Tibial nerve (tissue), 4 donors: ENCODE measurements at places on chromosomes 2 and 18. TPM values are rescaled to one million over a fixed set of nuclear protein-coding genes. Genes with fewer than 3 reads are reported as not detected.

GNAL gene
- 17.3 TPM for total RNA-seq

DNA sequence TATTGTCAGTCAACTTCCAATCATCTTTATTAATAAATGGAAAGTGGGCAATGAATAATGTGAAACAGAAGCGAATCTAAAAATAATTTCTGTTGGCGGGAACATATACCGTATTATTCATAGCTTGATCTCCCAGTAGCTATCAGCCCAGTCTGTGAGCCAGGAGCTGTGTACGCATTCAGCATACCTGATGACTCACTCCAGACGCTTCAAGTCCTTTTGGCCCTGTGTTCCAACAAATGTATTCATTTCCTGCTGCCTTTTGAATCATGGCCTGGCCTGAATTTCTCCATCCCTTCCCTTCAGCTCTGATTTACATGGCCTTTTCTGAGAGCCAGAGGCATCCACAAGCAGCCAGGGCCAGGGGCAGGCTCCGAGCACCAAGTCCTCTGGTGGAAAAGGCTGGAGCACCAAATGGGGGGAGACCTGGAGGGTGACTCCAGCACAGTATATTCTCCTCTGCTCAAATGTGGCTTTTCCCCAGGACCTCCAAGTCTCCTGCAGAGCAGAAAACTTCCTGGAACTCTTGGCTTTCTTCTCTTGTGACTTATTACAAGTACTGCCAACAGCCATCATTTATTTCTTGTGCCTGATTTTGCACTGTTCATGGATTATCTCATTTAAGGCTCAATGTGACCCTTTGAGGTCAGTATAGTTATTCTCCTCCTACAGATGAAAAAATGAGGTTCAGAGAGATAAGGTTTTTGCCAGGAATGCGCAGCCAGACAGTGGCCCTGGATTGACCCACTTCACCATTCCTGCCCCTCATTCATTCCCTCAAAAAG is 108.7 kb downstream of the EN1 start:
- H3K36me3 ChIP-seq: no peaks in the 10 kb centered on the region
- no peak overlapping the region for H3K4me3 ChIP-seq
- no peak overlapping the region for H3K27ac ChIP-seq
- peak; percentile 18 for DNase-seq

DNA sequence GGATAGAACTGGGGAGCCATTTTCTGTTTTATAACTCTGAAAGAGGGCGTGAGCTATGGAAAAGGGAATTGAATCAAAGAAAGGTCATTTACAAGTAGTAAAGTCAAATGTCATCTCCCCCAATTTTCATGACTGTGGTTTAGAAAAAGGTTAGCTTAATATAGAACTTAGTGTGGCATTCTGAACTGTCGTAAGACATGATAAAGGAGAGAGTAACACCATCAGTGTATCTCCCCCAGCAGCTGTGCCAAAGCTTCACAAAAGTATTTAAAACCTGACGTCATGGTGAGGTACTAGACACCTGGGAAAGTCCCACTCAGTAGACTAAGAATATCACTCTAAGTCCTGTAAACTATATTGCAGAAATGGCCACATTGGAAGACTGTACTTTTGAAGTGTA is 5.8 kb upstream of the IKZF2 start:
- H3K36me3 ChIP-seq: no peaks in the 10 kb centered on the region
- H3K4me1 ChIP-seq: peaks cover 8% of the 10 kb centered on the region
- DNase-seq: no peak
- no peak overlapping the region for H3K4me3 ChIP-seq
- no peaks in the 10 kb centered on the region for H3K27me3 ChIP-seq

- H3K27ac ChIP-seq: no peak overlapping the region
- no peaks in the 10 kb centered on the region for H3K4me1 ChIP-seq
- H3K36me3 ChIP-seq: no peaks in the 10 kb centered on the region
- no peaks in the 10 kb centered on the region for H3K27me3 ChIP-seq
Measured at GRCh38 chr2:70354264-70354949, 52.5 kb upstream of the FAM136A start.

DNA sequence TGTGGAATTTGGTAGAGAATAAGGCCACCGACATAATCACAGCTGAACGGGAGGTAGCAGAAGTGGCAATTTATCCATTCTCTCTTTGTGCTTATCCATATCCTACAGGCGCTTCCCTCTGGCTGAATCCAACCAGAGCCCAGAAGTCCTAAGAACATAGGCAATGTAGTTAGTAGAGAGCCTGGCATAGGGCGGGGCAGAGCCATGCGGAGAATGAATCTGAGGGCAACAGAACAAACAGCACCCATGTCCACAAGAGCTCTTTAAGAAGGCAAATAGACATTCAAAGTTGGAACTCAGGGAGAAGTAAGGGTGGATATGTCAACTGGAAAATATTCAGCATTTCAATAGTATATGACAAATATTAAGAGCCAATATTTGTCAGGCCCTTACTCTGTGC is 305.9 kb upstream of the VWC2L start:
- no peaks in the 10 kb centered on the region for H3K27me3 ChIP-seq
- DNase-seq: no peak
- no peaks in the 10 kb centered on the region for H3K4me1 ChIP-seq
- no peak overlapping the region for H3K27ac ChIP-seq

DNA sequence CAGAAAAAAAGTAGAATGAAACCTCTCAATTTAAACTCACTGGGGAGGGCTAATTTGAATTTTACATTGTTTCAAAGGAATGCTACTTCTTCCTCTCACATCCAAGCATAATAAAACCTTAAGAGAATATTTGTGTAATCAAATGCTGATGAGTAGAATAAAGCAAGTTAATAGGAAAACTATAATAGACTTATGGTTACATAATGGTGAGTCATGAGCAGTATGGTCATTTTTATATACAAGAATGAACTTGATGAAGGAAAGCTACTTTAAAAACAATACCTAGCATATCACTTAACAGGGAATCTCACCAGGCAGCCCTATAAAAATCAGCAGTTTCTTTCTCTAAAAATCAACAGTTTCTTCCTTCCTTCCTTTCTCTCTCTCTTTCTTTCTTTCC is 80.3 kb downstream of the VSNL1 start:
- no peak overlapping the region for H3K4me3 ChIP-seq
- H3K36me3 ChIP-seq: no peaks in the 10 kb centered on the region
- H3K4me1 ChIP-seq: no peaks in the 10 kb centered on the region

DNA sequence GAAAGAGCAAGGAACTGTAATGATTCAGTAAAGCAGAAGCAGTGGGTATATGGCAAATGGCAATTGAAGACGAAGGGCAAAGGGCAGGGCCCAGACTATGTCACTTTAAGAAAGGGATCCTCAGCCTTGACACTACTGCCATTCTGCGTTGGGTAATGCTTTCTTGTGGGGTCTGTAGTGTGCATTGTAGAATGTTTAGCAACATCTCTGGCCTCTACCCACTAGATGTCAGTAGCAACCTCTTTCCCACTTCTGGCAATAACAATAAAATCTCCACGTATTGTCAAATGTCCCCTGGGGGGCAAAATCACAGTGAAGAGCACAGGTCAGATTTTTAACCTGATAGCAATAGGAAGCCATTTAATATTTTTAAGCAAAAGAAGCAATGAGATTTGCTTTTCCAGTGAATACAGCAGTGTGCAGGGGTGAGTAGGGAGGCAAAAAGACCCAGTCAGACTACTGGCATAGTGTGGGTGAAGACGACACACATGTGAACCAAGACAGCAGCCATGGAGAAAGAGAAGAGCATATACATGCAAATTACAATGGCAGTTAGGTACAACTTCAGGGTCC is 209.5 kb downstream of the DYM start:
- H3K27ac ChIP-seq: no peak overlapping the region
- no peaks in the 10 kb centered on the region for H3K27me3 ChIP-seq

- H3K27ac ChIP-seq: no peak overlapping the region
- DNase-seq: no peak
- no peak overlapping the region for H3K4me3 ChIP-seq
- no peaks in the 10 kb centered on the region for H3K36me3 ChIP-seq
Measured at GRCh38 chr18:48855422-48856377, 95.1 kb downstream of the SMAD7 start.

DNA sequence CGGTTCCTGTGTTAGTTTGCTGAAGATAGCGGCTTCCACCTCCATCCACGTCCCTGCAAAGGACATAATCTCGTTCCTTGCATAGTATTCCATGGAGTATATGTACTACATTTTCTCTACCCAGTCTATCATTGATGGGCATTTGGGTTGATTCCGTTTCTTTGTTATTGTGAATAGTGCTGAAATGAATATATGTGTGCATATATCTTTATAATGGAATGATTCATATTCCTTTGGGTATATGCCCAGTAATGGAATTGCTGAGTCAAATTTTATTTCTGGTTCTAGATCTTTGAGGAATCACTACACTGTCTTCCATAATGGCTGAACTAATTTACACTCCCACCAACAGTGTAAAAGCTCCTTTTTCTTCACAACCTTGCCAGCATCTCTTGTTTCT is 255.4 kb upstream of the CDH2 start:
- no peak overlapping the region for H3K27ac ChIP-seq
- H3K36me3 ChIP-seq: no peaks in the 10 kb centered on the region
- no peak overlapping the region for H3K4me3 ChIP-seq
- H3K4me1 ChIP-seq: no peaks in the 10 kb centered on the region
- DNase-seq: no peak
